ENCODE measurements at places on chromosomes 12 and 14.

GRCh38 chr12:92596383-92596782, 106.4 kb upstream of the PLEKHG7 start:
- DNase-seq: no peak

DNA sequence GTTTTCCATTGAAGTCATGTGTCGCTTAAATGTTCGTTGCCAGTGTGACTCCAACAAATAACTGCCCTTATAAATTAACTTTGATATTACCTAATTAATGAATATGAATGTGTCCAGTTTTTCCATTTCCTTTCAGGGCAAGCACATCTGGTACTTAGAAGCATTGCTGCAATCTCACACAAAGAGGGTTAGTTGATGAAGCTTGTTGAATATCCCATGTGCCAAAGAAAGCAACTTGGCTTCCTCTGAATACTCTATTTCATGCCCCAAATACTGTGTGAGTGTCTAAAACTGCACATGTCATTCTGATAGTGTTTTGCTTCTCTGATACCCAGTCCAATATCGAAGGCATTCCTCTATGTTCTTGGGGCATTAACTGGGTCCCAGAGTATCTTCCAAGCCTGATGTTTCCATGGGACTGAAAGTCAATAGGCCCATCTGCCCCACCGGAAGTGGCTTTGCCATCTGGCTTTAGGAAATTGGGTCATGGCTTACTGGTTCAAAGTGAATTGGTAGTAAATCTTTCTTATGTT, 75.8 kb upstream of the CNTN1 start:
- DNase-seq: no peak

- DNase-seq: no peak
Observed at GRCh38 chr14:75926431-75927115, 55.2 kb downstream of the TGFB3 start.

DNA sequence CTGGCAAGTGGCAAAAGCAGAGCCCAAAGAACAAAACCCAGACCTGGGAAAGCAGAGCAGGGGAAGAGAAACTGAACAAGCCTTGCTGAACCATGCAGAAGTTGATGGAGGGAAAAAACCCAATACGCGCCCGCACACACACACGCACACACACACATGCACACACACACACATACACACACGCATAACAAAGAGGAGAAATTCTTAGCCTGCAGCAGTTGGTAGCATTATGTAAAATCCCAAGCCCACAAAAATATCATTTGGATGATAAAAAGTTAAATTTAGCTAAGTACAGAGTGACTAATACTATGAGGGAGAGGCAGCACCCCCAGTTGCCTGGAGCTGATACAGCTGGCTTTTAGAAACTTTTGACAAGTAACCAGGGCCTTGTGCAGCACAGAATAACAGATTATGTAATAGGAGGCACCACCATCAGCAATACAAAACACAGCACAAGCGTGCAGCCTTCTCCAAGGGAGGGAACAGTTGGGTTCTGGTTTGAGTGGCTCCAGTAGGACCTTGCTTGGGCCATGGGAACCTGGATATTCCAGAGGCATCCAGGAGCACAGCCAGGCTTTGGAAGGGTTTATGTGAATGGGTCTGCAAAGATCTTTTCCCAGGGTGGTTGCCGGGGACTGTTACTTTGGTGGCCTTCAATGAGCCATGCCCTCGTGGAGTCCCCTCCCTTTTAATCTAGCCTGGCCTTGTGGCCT, 35.3 kb downstream of the PITPNM2 start:
- no peak for DNase-seq

DNA sequence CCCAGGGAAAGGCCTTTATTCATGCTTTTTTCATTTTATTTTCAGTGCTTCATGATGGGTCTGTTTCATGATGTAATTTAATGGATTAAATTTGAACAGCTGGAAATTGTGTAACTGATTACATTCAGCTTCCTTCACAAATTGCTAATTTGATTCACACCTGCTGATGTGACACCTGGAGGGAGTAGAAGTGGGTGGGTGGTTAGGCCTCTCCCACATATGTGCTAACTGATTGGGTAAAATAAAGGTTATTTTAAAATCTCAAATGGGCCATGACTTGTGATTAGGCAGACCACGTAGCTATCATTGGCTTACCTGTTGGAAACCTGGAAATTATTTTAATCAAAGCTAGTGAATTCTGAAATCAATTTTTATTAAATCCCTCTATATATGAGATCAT, 142.1 kb downstream of the GXYLT1 start:
- DNase-seq: no peak

GRCh38 chr12:53820514-53821306, 68.9 kb upstream of the CISTR start:
- no peak for DNase-seq

- no peak for DNase-seq
Observed at GRCh38 chr14:103753774-103754173, 38.2 kb downstream of the ZFYVE21 start.

GRCh38 chr14:99757331-99758070, 35.7 kb upstream of the EML1 start:
- DNase-seq: no peak

- DNase-seq: no peak
Observed at GRCh38 chr14:43795600-43796228, 711.4 kb downstream of the FSCB start.

GRCh38 chr12:101891462-101891971, 14.1 kb downstream of the DRAM1 start:
- DNase-seq: no peak

- DNase-seq: no peak
Observed at GRCh38 chr12:16726879-16727278, 120.9 kb upstream of the LMO3 start.

DNA sequence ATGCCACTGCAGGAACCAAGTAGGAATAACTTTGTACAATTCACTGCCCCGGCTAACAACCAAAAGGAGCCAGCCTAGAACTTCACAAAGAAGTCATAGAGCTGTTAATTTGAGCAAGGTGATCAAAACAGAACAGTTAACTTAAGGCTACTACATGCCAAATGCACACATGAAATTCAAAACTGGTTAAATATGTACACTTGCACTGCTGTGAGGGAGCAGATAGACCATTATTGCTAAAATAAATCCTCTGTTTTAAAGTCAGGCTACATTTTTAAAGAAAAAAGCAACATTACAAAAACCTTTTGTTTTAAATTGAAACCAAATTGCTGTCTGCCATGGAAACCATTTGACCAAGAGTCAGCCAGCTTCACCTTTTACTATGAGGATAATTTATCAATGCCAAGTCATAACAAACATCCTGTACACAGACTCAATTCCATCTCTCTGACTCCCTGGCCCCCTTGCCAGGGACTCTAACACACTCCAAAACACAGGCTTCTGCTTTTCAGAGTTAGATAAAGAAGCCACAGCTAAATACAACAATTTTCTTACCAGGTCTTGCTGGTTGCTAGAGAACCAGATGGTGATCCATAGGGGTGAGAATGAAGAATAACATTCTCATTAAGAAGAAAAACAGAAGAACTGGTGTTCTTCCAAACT, 84.0 kb downstream of the LRP6 start:
- DNase-seq: no peak

- no peak for DNase-seq
Observed at GRCh38 chr14:32414808-32415255, 85.7 kb downstream of the AKAP6 start.

GRCh38 chr12:6452245-6452943, 552 bp downstream of the TAPBPL start:
- no peak for DNase-seq

GRCh38 chr12:52343550-52343949, 22.4 kb upstream of the KRT83 start:
- no peak for DNase-seq

DNA sequence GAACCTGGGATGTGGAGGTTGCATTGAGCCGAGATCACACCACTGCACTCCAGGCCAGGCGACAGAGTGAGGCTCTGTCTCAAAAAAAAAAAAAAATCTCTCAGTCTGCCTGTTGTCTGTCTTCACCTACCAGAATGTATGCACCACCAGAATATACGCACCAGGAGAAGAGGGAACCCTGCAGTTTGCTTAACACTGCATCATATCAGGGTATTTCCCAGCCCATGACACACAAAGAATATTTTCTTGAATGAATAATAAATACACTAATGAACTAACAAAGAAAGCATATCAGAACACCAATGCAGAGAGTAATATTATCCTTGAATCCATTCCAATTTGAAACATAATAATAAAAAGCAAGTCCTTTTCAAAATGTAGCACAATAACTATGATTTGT, 44.2 kb upstream of the FOXN3 start:
- no peak for DNase-seq

GRCh38 chr14:102907303-102907844, 15.1 kb upstream of the AMN start:
- no peak for DNase-seq

GRCh38 chr12:16187660-16188059, 89.8 kb downstream of the SLC15A5 start:
- DNase-seq: no peak

DNA sequence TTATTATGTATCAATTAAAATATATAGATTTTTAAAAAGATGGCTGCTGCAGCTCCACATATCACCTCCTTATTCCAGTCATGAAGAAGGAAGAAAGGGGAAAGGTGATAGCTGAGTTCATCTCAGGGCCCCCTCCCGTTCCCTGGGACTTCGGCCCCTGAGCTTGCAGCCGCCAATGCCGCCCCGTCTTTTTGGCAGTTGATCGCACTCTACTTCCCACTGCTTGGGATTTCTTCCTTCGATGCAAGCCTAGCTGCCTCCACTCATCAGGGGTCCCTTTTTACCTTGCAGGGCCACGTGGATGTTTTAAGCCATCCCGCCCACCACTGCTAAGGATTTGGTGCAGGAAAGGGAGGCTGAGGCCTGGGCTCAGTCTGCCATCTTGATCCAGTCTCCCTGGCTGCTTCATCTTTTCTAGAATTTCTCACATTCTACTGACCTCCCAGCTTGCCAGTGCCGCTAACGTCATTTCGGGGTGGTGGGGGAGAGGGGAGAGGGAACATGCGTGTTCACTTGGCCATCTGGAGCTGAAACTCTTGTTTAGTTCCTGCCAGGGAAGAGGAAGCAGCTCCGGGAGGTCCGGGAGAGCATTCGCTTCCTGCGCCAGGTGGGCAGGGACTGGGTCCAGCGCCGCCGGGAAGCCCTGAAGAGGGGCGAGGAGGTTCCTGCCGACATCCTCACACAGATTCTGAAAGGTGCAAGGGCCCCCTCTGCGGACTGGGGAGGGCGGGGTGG, 31.3 kb downstream of the CYP46A1 start:
- DNase-seq: no peak

- no peak for DNase-seq
Observed at GRCh38 chr14:31965071-31965734, 111.9 kb upstream of the ARHGAP5 start.

GRCh38 chr14:99441918-99442317, 38.7 kb downstream of the SETD3 start:
- no peak for DNase-seq

DNA sequence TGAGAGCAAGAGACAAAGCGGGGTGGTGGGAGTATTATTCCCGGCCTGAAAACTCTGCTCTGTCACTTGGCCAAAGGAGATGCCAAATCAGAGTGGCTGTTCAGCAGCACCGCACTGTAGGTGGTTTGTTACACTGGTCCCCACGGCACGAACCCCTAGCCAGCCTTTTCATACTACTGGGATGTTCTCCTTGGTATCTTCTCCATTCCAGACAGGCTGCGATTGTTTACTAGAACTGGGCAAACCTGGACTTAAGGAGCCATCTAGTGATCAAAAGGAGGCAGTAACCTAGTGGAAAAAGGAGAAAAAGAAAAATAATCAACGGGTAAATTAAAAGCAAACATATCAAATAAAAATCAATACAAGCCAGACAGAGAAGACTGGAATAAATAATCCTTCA, 58.9 kb upstream of the TMTC2 start:
- DNase-seq: no peak

GRCh38 chr14:68308726-68309520, 483.9 kb downstream of the ZFP36L1 start:
- no peak for DNase-seq

DNA sequence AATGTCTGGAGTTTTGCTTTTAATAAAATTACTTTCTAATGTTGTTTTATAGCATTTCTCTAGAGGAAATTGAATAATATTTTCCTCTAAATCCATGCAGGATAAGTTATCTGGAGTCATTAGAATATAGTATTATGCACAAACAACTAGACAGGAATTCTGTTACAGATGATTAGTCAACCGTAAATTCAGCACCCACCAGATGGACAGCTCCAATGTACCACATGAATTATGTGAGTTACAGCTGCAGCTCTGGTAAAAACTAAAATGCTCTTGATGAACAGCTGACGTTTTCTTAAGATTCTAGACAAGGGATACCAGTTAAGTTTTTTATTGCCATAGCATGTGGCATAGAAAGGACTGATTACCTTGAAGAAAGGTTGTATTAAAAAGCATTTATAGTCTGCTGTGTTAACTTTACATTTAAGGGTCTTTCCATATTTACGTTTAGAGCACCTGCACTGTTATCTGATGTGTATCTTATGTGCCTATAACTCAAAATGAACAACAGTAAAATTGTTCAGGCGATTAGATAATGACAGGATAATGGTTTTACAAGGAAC, 321.4 kb upstream of the LRFN5 start:
- DNase-seq: no peak

GRCh38 chr12:124510301-124510970, 57.0 kb downstream of the NCOR2 start:
- DNase-seq: no peak

DNA sequence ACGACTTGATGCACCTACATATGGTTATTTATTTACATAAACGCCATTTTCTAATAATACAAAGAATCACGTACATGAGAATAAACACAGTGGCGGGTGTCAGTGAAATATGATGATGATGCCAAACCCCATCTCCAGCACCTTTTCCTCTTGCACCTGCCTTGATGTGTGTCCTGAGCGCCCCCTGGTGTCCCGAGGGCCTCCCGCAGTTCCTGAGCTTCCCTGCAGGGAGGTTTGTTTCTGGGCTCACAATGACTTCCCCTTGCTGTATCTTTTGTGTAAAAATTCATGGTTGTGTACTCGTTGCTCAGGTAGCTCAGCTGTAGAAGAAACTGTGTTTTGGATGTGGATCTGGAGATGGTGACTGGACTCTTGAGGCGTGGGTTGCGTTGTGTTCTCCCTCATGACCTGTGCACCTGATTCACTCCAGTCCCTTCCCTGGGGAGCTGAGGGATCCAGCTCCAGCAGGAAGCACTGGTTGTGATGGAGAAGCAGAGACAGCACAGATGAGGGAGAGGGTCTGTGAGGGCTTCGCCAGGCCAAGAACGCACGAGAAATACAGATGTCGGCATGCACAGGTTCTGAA, 1037.8 kb downstream of the TMEM121 start:
- DNase-seq: peak; percentile 23

GRCh38 chr14:24952851-24953666, 96.9 kb downstream of the STXBP6 start:
- DNase-seq: no peak

DNA sequence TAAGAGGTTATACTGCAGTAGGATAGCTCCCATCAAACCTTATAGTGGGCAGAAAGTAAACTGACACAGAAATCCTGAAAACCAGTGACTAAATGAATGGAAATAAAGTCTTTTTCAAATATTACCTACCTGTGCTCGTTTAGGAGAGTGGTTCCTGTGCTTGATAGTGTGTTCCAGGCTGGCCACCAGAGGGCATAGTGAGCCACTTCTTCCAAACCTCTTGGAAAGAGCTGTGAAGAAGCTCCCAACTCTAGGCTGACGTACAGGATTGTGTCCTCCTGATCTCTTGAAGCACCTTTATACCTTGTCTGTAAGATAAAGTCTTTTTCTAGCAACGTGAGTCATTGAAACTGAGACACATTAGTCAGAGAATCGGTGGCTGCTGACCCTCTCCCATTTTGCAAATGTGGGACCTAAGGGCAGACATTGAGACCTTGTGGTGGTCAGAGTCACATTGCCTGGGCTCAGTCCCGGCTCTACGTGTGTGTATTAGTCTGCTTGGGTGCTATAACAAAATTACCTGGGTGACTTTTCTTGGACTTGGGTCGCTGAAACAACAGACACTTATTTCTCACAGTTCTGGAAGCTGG, 17.6 kb downstream of the TDP1 start:
- DNase-seq: peak; percentile 8
